ENCODE measurements at places on chromosomes 2 and 18.

DNA sequence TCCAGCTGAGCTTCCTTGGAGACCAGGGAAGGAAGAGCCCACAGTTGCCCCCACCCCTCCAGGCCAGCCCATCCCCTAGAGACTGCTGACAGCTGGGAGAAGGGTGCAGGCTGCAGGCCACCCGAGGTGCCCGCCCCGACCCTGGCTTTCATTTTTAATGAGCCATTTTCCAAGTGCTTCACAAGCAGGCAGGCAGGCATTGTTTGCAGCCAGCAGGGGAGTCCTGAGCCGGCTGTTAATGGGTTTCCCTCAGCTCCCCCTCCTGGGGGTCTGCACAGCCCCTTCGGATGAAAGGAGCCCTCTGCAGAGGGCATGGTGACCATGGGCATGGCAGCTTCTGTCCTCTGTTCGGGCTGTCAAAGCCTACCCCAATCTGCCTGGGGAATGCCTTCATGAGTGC lies 94.5 kb downstream of the ZBTB7C start:
- DNase-seq = peak; percentile 69

GRCh38 chr2:2733818-2734217 lies 402.7 kb upstream of the MYT1L start:
- no peak for DNase-seq

DNA sequence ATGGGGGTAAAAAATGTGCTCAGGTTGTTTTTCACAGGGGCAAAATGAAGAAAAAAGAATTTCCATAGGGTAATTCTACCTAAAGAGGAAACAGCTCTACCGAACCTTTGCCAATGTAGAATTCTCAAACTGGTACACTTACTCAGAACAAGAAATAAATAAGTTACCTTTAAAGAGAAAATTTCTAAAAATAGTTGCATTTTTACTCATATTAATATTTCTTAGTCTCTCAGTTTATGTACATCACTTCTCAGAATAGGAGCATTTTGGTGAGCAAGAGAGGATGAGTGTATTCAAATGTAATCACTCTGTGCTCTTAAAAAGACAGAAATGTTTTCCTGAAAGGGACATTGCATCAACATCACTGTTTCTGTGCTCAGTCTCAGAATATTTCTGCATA lies 574.7 kb upstream of the SLC8A1 start:
- no peak for DNase-seq

- no peak for DNase-seq
Measured at GRCh38 chr2:195121341-195121740, 535.7 kb upstream of the SLC39A10 start.

- DNase-seq = no peak
Measured at GRCh38 chr2:64967601-64968000, 21.6 kb upstream of the SLC1A4 start.

- DNase-seq = no peak
Measured at GRCh38 chr2:99710721-99711120, 220.9 kb upstream of the REV1 start.

GRCh38 chr18:69697069-69697468 lies 250.6 kb downstream of the CD226 start:
- DNase-seq = no peak

GRCh38 chr2:57834666-57835065 lies 211.9 kb upstream of the VRK2 start:
- no peak for DNase-seq

DNA sequence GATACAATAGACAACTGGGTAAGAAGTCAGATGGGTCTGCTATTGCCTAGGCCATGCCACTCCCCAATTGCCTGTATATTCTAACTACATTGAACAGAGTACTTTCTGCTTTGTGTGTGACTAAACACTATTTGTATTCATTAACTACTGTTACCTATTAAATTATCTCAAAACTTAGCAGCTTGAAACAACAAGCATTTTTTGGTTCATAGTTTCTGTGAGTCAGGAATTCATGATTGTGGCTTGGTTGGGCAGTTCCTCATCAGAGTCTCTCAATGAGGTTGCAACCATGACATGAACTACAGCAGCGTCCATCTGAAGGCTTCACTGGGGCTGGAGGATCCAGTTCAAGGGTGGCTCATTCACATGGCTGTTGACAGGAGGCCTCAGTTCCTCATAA lies 205.7 kb downstream of the EN1 start:
- DNase-seq = no peak

GRCh38 chr2:46329803-46330775 lies 32.9 kb downstream of the EPAS1 start:
- DNase-seq = no peak

GRCh38 chr2:38602732-38603401 lies at the start of gene HNRNPLL:
TSS of gene HNRNPLL (minus strand) at chr2:38602928. CDS start at chr2:38602626, 302 bp downstream.
- peak; percentile 86 for DNase-seq

DNA sequence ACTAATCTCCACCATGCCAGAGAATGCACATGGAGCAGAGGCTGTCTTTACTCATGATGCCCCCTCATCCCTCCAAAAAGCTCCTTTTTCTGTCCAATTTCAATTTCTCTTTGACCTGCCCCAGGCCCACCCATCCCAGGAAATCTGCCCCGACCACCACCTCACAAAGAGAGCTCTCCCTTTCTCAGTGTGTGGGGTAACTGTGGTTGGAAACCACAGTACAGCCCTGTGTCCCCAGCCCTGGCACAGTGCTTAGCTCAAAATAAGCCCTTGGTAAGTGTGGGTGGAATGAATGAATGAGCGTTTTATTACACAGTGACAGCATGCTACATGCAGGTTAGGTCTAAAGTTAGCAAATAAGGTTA lies 43.7 kb upstream of the CAB39 start:
- no peak for DNase-seq

Data from NCI-H1417 treated with DMSO at 0.1 percent for 48 hours (cell line).